ENCODE measurements at places on chromosomes 6 and 20. TPM values are rescaled to one million over a fixed set of nuclear protein-coding genes. Genes with fewer than 3 reads are reported as not detected.

DNA sequence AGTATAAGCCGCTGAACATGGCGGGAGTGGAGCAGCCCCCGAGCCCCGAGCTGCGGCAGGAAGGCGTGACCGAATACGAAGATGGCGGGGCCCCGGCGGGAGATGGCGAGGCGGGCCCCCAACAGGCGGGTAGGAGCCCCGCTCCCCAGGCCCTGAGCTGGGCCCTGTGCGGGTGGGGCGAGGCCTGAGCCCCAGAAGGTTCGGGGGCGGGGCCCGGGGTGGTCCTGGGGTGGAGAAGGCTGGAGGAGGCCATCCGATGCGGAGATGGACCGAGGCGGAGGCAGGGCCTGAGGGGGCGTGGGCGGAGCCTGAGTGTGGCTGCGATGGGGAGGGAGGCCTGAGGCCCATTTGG lies 7.1 kb downstream of the L3MBTL1 start:
- no peak for DNase-seq

GRCh38 chr6:82608781-82609180 lies 245.2 kb downstream of the TPBG start:
- no peak for DNase-seq

- peak; percentile 82 for DNase-seq
Observed at GRCh38 chr6:154962753-154963152, 32.4 kb upstream of the TIAM2 start.

DNA sequence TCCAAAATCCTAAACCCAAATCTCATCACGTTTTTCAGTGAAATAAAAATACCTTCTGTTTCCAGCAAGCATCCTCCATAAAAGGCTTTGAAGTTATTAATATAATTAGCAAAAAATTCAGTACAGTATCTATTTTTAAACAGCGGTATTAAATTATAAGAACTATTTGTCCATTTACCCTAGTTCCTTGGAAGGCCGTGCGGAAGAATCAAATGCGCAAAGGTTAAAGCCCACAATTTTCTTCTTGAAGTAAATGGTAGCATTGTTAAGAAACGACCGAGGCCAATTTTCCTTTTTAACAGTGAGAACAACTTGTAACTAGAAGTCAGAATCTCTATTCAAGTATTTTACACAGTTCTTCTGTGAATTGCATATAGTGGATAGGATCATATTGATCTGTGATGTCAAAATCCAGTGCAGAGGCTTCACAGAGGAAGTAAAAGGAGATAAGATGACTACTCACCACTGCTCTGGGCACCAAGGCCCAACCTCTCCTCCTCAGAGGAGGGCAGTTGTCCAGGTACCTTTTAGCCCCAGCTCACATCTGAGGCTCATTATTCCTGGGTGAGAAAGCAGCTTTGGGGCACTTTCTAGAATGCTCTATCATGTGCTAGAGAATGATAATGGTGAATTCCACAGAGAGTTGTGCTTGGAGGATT lies 36.3 kb downstream of the TNFAIP3 start:
- DNase-seq, result no peak

- no peak for DNase-seq
Observed at GRCh38 chr6:145583753-145584152, 151.6 kb downstream of the EPM2A start.

OPRM1 gene
- total RNA-seq, result not detected

All from fibroblast of lung (primary cell).